NCI-H2029 (cell line): ENCODE measurements at places on chromosomes 6 and 20.

DNA sequence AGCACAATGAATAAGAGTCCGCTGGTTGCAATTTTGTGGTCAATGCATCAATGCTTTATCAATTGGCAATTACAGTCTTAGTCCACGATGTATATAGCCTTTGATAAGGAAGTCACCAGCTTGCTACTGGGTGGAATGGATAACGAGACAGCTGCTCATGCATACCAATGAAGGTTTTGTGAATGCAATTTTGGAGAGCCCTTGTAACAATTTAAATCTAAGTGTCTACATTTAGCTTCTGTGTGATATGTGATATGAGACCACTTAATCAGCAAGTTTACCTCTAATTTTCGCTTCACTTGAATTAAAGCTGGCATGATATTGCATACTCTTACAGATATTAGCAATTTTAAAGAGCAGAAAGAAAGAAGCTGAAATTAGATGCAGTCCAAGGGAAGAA, 543.9 kb downstream of the RNF144B start:
- DNase-seq, result no peak

DNA sequence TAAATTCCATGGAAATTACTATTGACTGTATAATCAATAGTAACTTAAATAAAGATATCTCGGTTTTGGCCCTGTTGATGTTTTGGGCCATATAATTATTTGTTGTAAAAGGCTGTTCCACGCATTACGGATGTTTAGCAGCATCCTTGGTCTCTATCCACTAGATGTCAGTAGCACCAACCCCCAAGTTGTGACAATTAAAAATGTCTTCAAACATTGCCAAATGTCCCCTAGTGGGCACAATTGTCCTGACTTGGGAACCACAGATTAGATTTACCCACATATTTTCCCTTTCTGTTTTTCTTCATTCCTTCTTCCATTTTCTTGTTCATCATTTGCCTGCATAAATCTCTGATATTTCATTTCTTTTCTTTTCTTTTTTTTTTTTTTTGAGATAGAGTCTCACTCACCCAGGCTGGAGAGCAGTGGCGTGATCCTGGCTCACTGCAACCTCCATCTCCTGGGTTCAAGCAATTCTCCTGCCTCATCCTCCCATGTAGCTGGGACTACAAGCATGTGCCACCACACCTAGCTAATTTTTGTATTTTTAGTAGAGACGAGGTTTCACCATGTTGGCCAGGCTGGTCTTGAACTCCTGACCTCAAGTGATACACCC, 13.6 kb upstream of the WFDC8 start:
- peak; percentile 12 for DNase-seq

- DNase-seq, result no peak
Observed at GRCh38 chr6:165848086-165848426, 185.0 kb upstream of the PDE10A start.

GRCh38 chr6:163808871-163809270, 394.4 kb downstream of the QKI start:
- DNase-seq, result no peak

- DNase-seq, result no peak
Observed at GRCh38 chr6:150710236-150710635, 110.6 kb downstream of the PLEKHG1 start.

DNA sequence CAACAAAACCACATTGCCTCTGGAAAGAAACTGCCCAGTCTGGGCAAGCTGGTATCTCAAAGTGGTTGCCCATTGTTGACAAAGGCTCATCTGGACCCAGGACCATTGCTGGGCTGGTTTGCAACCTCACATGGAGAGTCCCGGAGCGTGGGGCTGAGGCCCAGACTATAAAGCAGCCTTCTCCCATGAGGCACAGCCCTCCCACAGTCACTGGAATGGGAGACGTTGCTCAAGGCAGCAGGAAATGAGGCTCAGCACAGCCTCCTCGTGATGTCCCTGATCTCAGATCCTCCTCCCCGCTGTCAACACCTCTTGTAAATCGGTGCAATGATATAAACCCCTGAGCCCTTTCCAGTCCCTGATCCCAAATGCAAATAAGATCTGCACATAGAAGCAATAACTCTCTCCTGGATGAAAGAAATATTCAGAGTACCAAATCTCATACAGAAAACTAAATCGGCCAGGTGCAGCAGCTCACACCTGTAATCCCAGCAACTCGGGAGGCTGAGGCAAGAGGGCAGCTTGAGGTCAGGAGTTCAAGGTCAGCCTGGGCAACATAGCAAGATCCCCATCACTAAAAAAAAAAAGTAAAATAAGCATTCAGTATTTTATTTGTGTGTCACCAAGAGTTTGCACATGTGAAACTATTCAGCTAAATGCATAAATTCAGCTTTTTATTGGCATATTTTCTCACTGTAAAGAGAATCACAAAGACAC, 103.0 kb upstream of the RREB1 start:
- DNase-seq, result no peak

DNA sequence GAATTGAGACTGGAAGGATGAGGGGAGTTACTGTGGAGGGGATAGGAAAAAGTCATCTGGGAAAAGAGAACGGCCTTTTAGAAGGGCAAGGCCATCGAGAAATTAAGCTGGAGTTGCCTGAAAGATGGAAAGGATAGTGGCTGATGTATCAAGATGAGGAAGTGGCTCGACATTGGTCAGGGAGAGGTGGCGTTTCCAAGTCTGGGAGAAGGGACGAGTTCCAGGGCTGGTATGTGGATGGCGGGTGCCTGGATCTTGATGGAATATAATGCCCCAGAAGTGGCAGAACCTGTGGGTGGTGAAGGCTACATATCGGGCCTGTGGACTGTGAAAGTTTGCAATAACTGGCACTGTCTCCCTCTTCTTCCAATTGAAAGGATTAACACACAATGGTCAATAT, 2.2 kb upstream of the SIRT5 start:
- DNase-seq, result no peak

GRCh38 chr20:15902493-15902892, 670.8 kb downstream of the KIF16B start:
- no peak for DNase-seq

DNA sequence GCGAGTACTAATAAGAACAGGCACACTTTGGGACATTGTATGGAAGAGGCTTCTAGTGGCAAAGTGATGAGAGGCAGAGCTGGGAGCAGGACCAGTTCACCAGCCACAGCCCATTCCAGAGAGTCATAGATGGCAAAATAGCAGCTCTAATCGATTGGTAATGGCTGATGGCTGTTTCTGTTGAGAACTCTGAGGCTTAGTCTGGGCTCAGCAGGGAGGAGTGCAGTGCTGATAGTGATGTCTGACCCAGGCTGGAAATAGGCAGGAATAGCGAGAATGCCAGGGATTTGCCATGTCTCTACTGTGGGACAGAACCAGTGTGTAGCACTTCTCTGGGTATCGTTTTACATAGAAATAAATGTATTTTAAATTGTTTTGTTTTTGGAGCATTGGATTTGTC, 620.0 kb upstream of the FLRT3 start:
- no peak for DNase-seq

DNA sequence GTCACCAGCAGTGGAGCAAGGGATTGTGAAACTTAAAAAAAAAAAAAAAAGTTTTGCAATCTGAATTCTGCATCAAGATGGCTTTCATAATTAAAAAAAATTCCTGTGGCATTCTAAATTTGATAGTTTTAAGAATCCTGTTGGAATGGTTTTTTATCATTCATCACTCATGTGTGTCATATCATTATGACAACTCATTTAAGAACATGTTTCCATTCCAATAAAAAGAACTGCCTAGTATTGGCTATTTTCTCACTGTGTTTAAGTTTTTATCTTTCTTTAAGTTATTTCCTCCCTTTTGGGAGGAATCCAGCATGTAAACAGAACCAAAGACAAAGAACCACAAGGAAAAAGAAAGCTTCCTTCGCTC, 26.2 kb upstream of the RHAG start:
- no peak for DNase-seq

DNA sequence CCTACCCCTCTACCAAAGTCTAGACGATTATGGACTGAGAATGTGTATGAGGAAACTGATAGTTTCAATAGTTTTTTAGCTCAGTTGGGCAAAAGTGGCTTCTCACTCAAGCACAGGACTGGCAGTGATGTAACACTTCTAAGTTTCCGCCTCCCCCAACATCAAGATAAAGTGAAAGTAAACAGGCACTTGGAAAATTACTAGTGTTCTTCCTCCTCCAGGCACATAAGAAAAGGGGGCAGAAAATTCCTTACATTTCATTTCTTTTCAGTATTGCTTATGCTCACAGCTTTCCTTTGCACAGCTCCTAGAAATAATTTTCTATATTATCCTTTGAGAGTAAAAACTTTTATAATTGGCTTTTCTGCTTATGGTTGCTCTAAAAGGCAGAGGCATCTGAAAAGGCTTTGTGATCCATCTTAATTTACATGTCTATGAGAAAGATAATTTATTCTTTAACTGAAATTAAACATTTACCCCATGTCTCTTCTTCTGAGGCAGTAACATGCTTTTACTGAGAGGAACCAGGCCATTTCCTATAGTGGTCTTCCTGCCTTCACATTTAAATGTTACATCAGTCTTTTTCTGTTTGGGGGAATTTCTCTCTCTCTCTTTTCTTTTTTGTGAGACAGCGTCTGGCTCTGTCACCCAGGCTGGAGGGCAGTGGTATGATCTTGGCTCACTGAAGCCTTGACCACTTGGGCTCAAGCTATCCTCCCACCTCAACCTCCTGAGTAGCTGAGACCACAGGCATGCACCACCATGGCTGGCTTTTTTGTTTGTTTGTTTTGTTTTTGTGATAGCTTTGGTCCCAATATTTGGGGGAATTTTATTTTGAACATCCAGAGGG, 65.0 kb upstream of the EEF1A1 start:
- no peak for DNase-seq

DNA sequence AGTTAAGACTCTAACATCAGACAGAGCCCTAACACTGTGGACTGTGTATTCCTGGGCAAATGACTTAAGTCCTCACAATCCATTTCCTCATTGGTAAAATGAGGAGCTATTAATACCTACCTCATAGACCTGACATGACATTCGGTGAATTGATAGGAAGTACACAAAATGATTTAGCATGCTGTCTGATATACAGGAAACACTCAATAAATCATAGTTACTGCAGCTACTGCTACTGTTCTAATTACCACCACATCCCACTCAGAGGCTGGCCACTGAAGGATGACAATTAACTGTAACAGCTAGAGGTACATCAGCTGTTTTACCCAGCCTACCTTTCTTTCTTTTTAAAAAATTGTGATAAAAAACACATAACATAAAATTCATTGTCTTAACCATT, 87.7 kb downstream of the PLCG1 start:
- DNase-seq, result no peak

DNA sequence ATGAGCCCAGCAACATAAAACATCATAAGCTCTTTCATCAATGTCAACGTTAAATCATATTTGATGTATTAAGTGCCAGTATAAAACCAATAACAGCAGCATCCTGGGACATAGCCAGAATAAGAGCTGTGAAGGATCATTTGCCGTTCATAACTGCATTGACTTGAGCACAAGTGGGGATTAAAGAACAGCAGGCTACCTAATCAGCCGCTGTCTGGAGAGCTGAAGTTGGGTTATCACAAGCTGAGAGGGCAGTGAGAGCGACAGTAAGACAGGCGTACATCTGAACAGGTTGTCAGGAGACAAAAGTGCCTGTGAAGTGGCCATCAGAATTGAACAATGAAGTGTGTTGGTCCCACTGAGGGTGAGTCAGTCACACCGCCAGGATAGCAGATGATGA, 269.6 kb downstream of the GRIK2 start:
- DNase-seq, result peak; percentile 66

DNA sequence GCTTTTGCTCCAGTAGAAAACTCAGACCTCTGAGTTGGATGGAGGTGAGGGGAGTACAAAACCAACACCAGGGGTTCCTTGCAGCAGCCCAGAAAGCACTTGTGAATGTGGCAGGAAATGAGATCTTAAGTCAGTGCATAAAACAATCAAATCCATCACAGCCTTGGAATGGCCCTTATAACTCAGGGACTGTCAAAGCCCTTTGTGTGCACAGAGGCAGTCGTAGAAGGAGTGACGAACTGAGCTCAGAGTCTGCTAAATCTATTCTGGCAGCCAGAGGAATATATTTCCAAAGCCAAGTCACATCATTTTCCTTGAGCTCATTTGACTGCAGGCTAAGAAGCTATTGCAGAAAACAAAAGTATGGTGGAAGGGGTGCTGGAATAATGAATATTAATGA, 676.6 kb downstream of the DHX35 start:
- DNase-seq, result no peak

DNA sequence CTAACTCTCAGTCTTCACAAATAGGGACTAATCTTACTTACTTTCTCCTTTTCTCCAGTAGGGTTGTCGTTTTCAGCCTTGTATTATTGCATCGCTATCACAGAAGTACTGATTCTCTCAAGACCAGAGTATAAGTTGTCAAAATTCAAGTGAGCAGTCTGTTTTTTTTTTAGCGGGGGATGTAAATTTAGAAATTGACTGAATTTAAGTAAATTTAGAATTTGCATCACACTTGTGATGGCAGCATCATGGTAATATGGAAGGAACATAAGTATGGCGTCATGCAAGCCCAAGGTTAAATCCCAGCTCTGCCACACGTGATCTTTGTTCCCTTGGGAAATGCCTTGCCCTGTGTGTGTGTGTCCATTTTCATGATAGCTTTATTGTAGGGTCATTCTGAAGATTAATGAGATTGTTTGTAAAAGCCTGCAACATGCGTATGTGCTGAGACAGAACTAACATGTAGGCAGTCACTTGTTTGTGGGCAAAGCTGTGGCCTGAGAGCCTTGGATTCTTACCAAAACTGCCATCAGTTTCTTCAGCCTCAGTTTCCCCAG, 52.8 kb upstream of the VSTM2L start:
- no peak for DNase-seq
